ENCODE measurements at places on chromosomes 16 and 17. TPM values are rescaled to one million over a fixed set of nuclear protein-coding genes. Genes with fewer than 3 reads are reported as not detected.

The RAB26 gene
- 0.70 TPM for total RNA-seq

- DNase-seq, result no peak
- H3K4me1 ChIP-seq, result no peaks in the 10 kb centered on the region
- peaks cover 4% of the 10 kb centered on the region for H3K27me3 ChIP-seq
- no peak overlapping the region for H3K4me3 ChIP-seq
These were observed 29.0 kb downstream of the MARCHF10 start for GRCh38 chr17:62778990-62779681.

- no peaks in the 10 kb centered on the region for H3K36me3 ChIP-seq
- no peaks in the 10 kb centered on the region for H3K4me1 ChIP-seq
- H3K27ac ChIP-seq, result no peak overlapping the region
- peaks cover 2% of the 10 kb centered on the region for H3K27me3 ChIP-seq
- DNase-seq, result no peak
These were observed 2.9 kb downstream of the SRL start for GRCh38 chr16:4239020-4239419.

The SRL gene
- not detected for total RNA-seq

- H3K27ac ChIP-seq, result no peak overlapping the region
- H3K4me3 ChIP-seq, result no peak overlapping the region
- DNase-seq, result no peak
- H3K36me3 ChIP-seq, result no peaks in the 10 kb centered on the region
- peaks cover 20% of the 10 kb centered on the region for H3K4me1 ChIP-seq
- H3K27me3 ChIP-seq, result peaks cover 63% of the 10 kb centered on the region
These were observed 4.1 kb downstream of the SP6 start for GRCh38 chr17:47846716-47847340.

- H3K27ac ChIP-seq, result no peak overlapping the region
- peak; percentile 24 for DNase-seq
- no peak overlapping the region for H3K4me3 ChIP-seq
- H3K27me3 ChIP-seq, result peaks cover 13% of the 10 kb centered on the region
- H3K4me1 ChIP-seq, result no peaks in the 10 kb centered on the region
These were observed 15.9 kb downstream of the ARHGAP23 start for GRCh38 chr17:38444151-38444550.

DNA sequence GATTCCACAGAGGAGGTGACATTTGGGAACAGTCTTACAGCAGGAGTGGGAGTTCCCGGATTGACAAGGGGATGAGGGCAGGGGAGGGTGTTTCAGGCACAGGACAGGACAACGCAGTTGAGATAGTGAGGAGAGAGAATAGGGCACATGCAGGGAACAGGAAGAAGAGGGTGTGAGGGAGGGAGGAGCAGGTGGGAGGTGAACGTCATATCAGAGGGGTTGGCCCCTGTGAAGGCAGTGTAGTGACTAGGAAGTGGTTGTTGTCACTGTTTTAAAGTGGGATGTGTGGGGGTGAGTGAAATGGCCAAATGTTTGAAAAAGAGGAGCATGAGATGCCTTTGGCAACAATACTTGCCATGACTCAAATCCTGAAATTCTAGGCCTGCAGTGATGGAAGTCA lies 12.2 kb downstream of the PRKCB start:
- H3K27ac ChIP-seq, result peak overlapping the region; percentile 78
- H3K4me3 ChIP-seq, result peak overlapping the region; percentile 53
- no peaks in the 10 kb centered on the region for H3K27me3 ChIP-seq
- H3K36me3 ChIP-seq, result peaks cover 61% of the 10 kb centered on the region

- no peak overlapping the region for H3K4me3 ChIP-seq
- H3K36me3 ChIP-seq, result peaks cover 40% of the 10 kb centered on the region
- H3K4me1 ChIP-seq, result peaks cover 27% of the 10 kb centered on the region
- H3K27me3 ChIP-seq, result no peaks in the 10 kb centered on the region
These were observed 7.7 kb downstream of the JPT1 start for GRCh38 chr17:75146592-75146991.

The USP43 gene
- total RNA-seq, result not detected

The TBC1D28 gene
- total RNA-seq, result not detected

The RPRML gene
- total RNA-seq, result not detected

DNA sequence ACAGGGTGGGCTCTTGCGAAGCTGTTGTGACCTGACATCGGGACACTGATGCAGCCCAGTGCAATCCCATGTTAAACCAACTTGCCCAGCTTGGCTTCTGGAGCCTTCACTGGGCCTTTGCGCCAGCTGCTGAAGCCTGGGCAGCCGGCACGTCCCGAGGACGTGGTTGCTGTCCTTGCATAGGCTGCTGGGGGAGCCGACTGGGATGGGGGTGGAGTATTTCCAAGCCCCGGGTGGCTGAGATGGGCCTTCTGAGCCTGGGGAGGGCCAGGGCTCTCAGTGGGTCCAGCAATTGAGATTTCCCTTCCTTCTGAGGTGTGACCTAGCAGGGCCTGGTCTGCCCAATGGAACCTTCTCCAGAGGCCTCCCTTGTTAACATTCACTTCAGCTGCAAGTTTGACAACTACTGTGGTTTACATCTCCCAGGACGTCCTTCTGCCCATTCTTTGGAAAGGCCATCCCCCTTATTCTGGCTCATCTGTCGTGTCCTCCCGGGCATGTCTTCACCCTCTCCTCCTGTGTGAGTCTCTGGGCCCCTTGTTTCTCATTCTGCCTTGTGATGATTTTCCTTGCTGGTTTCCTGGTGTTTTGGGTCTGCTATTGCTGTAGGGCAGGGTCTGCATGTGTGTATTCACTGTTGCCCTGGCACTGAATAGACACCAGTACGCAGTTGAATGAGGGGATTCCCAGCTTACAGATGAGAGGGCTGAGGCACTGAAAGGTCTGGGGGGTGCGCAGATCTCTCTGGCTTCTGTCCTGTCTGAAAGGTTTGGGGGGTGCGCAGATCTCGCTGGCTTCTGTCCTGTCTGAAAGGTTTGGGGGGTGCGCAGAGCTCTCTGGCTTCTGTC lies 34.4 kb downstream of the HAPSTR1 start:
- peak overlapping the region; percentile 60 for H3K27ac ChIP-seq
- H3K4me3 ChIP-seq, result no peak overlapping the region
- H3K27me3 ChIP-seq, result no peaks in the 10 kb centered on the region
- no peak for DNase-seq

GRCh38 chr16:85293904-85294642 lies 181.8 kb upstream of the CIBAR2 start:
- no peak for DNase-seq
- no peaks in the 10 kb centered on the region for H3K27me3 ChIP-seq
- no peak overlapping the region for H3K27ac ChIP-seq
- no peaks in the 10 kb centered on the region for H3K36me3 ChIP-seq
- H3K4me1 ChIP-seq, result no peaks in the 10 kb centered on the region

DNA sequence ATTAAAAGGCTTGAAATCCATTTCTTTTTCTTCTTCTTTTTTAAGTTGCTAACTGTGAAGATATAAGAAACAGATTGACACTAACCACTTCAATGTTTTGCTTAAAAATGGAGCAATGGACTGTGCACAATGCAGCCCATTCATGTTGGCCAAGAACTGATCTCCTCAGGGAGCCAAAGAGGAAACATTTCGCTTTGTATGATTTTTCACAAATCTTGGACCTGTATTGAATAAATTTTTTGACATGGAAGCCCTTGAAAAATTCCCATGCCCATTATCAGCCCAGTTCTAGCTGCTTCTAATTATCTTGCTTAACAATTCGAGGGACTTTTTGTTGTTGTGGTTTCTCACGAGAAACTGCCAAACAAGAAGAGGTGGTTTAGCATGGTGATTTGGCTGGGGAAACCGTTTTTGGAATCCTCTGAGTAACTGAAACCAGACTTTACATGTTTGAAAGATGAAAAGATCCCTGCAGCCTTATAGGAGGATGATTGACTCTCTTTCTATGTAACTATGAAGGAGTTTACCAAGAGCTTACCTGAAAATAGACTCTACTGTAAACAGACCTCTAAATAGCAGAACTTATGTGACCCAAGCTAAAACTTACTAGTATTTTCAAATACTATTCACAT lies 1389.4 kb upstream of the GOT2 start:
- no peak overlapping the region for H3K27ac ChIP-seq
- no peak for DNase-seq

The DHRS7B gene
- 23.6 TPM for total RNA-seq

The CORO7 gene
- total RNA-seq, result 87.9 TPM

DNA sequence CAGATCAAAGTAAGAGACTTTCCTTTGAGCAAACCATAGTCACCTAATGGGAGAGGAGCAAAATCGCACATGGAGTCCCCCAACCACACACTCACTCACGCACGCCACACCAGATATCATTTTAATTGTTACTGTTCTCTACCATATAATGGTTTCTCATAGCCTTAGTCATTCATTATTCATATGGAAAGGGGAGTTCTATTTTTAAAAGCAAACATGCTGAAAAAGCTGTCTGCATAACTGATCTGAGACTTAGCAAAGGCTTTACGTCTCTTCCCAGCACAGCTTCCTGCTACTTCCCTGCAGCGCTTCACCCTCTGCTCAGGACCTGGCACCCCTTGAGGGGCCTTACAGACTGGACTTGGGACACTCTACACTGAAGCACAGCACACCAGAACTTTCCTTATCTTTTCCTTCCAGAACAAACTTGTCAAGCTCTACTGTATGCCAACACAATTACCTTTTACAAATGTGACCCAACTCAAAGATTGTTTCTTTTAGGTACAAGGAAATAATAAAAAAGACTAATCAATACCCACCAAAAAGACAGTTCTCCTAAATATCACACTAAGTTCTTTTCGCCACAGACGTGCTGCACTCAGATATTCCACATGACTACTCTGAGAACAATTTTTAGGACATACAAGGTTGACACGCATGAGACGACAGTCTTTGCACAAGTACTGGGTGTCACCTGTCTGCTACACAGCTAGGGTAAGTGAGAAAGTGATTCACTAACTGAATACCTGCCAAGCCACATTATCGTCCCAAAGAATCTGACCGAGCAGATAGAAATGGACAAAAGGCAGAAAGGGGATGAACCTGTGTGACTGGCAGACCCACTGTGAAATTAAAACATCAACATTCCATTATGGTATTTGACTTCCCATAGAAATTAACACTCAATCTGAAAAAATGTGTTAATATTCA lies 21.5 kb downstream of the SRP68 start:
- H3K36me3 ChIP-seq, result peaks cover 50% of the 10 kb centered on the region
- no peak for DNase-seq
- no peak overlapping the region for H3K27ac ChIP-seq
- H3K4me3 ChIP-seq, result no peak overlapping the region
- peaks cover 14% of the 10 kb centered on the region for H3K4me1 ChIP-seq
- no peaks in the 10 kb centered on the region for H3K27me3 ChIP-seq

- no peak within 1 kb of the TSS for H3K4me3 ChIP-seq
- H3K27me3 ChIP-seq, result peaks cover 60% of the 10 kb centered on the region
- no peak within 1 kb of the TSS for H3K27ac ChIP-seq
- no peaks in the 10 kb centered on the region for H3K4me1 ChIP-seq
- no peaks in the 10 kb centered on the region for H3K36me3 ChIP-seq
These were observed at the start of gene CCDC92B for GRCh38 chr17:2749058-2749783. CCDC92B (minus strand) TSS chr17:2749652; CDS start chr17:2735145, 14,507 bp downstream.

The KIF2B gene
- total RNA-seq, result not detected

DNA sequence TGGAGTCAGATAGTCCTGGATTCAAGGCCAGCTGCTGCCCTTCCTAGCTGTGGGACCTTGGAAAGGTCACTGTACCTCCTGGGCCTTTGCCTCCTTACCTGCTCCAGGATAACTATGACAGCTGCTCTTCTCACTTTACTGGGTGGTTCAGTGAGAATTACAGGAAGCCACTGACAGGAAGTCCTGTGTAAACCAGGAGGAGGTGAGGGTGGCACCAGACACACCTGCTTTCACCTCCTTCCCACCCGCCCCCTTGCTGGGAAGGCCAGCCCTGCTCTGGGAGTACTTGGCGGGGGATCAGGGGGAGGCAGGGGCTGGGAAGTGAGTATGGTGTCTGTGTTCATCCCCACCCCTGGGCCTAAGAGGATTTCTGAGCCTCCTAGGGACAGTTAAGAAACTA lies 42.6 kb downstream of the CPNE2 start:
- H3K27me3 ChIP-seq, result no peaks in the 10 kb centered on the region
- H3K36me3 ChIP-seq, result peaks cover 2% of the 10 kb centered on the region
- peak overlapping the region; percentile 83 for H3K27ac ChIP-seq
- peak overlapping the region; percentile 66 for H3K4me3 ChIP-seq
- H3K4me1 ChIP-seq, result peaks cover 48% of the 10 kb centered on the region

DNA sequence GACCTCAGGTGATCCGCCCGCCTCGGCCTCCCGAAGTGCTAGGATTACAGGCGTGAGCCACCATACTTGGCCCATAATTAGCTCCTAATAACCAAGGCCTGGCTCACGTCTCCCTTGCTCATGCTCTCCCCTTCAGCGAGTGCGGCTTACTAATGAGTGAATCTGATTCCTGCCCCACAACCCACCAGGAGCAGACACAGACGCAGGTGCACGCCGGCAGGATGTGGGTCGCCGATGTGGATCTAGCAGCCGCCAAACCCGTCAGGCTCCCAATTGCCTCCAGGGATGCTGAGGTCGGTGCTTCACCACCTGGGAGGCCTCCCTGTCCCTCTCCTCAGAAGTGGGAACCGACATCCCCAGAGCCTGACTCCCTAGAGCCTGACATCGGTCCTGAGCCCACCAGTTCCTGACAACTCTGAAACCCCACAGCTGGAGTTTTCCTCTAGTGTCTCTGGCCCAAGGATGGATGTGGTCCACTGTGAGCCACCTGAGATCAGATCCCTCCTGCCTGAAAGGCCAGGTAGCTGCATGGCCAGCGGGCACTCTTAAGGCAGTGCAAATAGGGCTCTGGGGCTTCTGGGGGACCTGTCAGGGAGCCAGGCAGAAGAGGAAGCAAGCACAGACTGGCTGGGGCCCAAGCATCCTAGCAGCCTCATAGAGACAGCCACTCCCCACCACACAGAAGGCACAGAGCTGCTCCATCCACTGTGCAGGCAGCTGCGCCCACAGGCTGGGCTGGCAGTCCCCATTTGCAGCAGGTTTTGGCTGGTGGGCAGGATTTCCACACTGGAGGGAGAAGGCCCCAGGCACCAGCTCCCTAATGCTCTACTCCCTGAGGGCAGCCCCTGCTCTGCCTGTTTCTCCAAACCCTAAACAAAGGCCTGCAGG lies 10.8 kb downstream of the EXOC7 start:
- H3K27me3 ChIP-seq, result no peaks in the 10 kb centered on the region
- no peak overlapping the region for H3K4me3 ChIP-seq
- H3K4me1 ChIP-seq, result no peaks in the 10 kb centered on the region

DNA sequence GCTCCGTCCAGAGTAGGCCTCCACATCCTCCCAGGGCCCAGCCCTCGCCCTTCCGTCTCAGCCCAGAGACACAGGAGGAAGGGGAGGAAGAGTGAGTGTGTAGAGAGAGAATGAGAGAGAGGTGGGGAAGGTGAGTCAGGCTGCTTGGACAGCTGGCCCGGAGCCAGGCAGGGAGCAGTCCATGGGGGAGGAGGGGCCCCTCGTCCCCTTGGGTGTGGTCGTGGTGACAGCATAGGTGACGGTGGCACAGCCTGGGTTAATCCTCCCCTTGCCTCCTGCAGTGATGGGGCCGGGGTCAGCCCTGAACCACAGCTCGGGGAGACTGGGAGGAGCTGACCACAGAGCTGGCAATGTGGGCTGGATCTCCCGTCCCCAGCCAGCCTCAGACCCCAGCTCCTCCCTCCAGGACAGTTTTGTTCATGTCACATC lies 36.5 kb downstream of the FA2H start:
- H3K36me3 ChIP-seq, result no peaks in the 10 kb centered on the region
- H3K4me3 ChIP-seq, result no peak overlapping the region
- H3K4me1 ChIP-seq, result no peaks in the 10 kb centered on the region
- H3K27me3 ChIP-seq, result peaks cover 2% of the 10 kb centered on the region
- no peak overlapping the region for H3K27ac ChIP-seq

The BLMH gene
- 64.9 TPM for total RNA-seq

Measured in activated T-helper 1 cell treated with anti-CD3 and anti-CD28 coated beads, Interleukin-12 subunit alpha, Interleukin-12 subunit beta, Interleukin-2, Interleukin-4 antibody, amounts not matched to agents 30 ng/mL and 10 ng/mL and 1 ng/mL, durations not matched to agents 14 hours and 24 hours and 36 hours (primary cell).